Thyroid gland (tissue), 4 donors: ENCODE measurements at places on chromosomes 4 and X. TPM values are rescaled to one million over a fixed set of nuclear protein-coding genes. Genes with fewer than 3 reads are reported as not detected.

- H3K36me3 ChIP-seq: no peaks in the 10 kb centered on the region
- H3K27me3 ChIP-seq: no peaks in the 10 kb centered on the region
Measured at GRCh38 chr4:185955826-185956543, 113.0 kb upstream of the TLR3 start.

GRCh38 chrX:39331082-39331704 is 529.9 kb downstream of the MID1IP1 start:
- no peaks in the 10 kb centered on the region for H3K36me3 ChIP-seq
- no peak for DNase-seq
- H3K27ac ChIP-seq: no peak overlapping the region
- H3K4me1 ChIP-seq: no peaks in the 10 kb centered on the region

GRCh38 chr4:1113311-1114009 is at the start of gene RNF212:
RNF212 (minus strand) TSS chr4:1113564; CDS start chr4:1113464, 100 bp downstream.
- no peak within 1 kb of the TSS for H3K4me3 ChIP-seq
- DNase-seq: peak; percentile 44
- no peaks in the 10 kb centered on the region for H3K36me3 ChIP-seq
- H3K4me1 ChIP-seq: peaks cover 29% of the 10 kb centered on the region
- no peaks in the 10 kb centered on the region for H3K27me3 ChIP-seq
- peak within 1 kb of the TSS; percentile 49 for H3K27ac ChIP-seq

- H3K27ac ChIP-seq: no peak overlapping the region
- H3K36me3 ChIP-seq: no peaks in the 10 kb centered on the region
- no peaks in the 10 kb centered on the region for H3K27me3 ChIP-seq
- DNase-seq: no peak
Measured at GRCh38 chrX:20499763-20500162, 233.1 kb upstream of the RPS6KA3 start.

GRCh38 chrX:130184857-130185256 is 13.1 kb downstream of the RAB33A start:
- DNase-seq: no peak
- no peak overlapping the region for H3K4me3 ChIP-seq
- H3K27me3 ChIP-seq: no peaks in the 10 kb centered on the region
- H3K27ac ChIP-seq: no peak overlapping the region

- peaks cover 20% of the 10 kb centered on the region for H3K4me1 ChIP-seq
- H3K36me3 ChIP-seq: no peaks in the 10 kb centered on the region
- no peaks in the 10 kb centered on the region for H3K27me3 ChIP-seq
- H3K4me3 ChIP-seq: no peak overlapping the region
- DNase-seq: peak; percentile 87
Measured at GRCh38 chr4:40046311-40046980, 10.2 kb upstream of the N4BP2 start.

- no peak for DNase-seq
- H3K4me3 ChIP-seq: no peak overlapping the region
- H3K27me3 ChIP-seq: no peaks in the 10 kb centered on the region
- no peaks in the 10 kb centered on the region for H3K36me3 ChIP-seq
- no peak overlapping the region for H3K27ac ChIP-seq
Measured at GRCh38 chr4:4950561-4951290, 68.5 kb downstream of the CYTL1 start.

GAGE12F gene
- total RNA-seq: not detected

IL21 gene
- not detected for total RNA-seq

SRPX gene
- total RNA-seq: 135 TPM

RHOH gene
- total RNA-seq: 0.67 TPM

SRPK3 gene
- total RNA-seq: 0.22 TPM

TEX11 gene
- total RNA-seq: not detected
